NCI-H1930 (cell line): ENCODE measurements at places on chromosomes 2 and 18.

DNA sequence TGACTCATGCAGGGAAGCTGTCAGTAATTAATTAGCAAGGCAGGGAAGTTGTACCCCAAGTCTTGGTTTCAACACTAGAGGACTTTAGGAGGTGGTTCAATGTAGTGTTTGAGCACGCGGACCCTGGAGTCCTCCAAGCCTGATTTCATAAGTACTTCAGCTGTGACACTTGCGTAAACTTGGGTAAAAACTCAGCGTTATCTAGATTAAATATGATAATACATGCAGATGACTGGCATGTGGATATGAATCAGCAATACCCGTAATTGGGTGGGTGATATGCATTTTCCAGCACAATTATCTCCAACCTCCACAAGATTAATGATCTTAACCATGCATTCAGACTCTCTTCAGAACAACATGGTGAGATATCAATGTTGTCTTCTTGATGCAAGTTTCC lies 5.2 kb downstream of the UGT1A7 start:
- DNase-seq: no peak

DNA sequence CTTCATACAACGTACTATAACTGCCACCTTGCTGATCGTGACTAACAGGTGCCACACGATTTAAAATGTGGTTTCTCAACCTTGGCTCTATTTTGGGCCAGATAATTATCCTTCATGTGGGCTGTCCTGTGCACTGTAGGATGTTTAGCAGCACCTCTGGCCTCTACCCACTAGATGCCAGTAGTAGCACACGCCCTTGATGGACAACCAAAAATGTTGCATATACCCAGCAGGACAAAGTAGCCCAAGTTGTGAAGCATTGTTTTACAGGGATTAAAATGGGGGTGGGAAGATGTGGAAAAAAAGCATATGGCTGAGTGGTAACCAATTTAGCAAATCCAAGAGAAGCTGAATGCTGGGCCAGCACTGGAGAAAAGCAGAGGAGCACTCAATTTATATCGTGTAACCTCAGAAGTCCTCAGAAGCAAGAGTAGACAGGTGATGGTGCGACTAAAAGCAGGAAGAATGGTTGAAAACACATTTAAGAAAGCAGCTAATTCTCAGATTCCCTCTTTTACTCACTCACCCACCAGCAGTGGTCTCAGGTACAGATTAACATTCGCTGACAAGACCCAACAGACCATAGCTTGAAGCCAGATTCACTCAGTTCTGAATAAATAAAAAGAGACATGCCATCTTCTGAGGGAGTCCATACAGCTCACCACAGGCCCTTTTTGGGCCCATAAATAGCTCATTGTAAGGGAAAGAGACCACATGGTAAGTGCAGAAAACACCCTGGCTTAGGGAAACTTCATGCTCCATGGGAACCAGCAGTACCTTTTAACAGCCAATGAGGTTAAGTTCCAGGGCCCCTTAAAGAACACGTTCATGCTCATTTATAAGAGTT lies 50.6 kb downstream of the RAPH1 start:
- DNase-seq: no peak

DNA sequence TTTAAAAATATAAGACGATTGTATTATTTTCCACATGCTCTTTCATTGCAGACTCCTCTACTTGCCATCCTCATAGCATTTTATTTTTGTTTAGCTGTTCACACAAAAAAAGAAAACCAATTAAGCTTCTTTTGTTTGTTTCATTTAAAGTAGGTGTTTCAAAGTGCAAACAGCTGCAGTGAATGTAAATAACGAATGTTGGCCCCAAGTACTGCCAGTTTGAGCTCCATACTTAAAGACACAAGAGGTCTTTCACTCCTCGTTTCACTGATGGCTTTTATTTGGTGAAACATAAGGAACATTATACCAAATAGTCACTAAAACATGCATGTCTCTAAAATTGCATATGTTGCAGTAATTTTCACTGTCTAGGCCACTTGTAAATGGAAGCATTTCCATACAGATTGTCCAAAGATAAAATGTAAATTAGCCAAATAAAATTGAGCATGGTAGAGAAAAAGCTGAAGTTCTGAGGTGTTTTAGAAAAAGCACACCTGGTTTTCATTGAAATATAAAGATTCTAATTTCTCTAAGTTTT lies 253.4 kb downstream of the TMX3 start:
- DNase-seq: no peak

GRCh38 chr2:241469746-241470145 lies 38.6 kb downstream of the STK25 start:
- DNase-seq: no peak

GRCh38 chr2:34912084-34912483 lies 1313.0 kb upstream of the FAM98A start:
- no peak for DNase-seq

GRCh38 chr2:226583715-226584114 lies 215.9 kb downstream of the IRS1 start:
- DNase-seq: no peak

DNA sequence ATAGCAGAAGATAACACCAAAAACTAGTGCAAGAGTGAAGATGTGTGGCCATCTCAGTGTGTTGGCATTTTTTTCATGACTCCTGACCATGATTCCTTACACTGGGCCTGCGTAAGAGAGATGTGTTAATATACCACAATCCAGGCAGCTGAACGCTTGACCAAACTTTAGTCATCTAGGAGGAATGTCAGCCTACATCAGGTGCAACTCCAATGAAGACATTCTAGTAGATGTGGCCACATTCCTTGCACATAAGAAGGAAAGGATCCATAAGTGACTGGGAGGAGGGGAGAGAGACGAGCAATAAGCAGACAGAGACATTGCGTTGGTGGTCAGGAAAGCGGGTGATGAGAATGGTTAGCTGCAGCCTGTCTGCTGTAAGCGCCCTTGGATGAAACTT lies 42.6 kb downstream of the CYRIA start:
- DNase-seq: no peak

DNA sequence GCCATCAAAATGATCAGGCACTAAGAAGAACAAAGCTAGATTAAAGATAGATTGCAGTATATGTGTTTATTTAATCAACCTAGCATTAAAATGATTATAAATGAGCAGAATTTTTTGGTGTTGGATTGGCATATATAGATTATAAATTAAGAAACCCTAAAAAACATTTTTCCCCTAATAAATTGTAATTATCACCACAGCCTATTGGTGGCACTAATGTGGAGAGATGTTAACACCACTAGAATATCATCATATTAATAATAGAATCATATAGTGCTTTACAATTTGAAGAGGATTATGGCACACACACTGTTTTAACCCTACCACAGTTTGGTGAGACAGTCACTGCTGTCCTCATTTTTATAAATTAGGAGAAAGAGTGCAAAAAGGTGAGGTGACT lies 112.4 kb upstream of the RND3 start:
- no peak for DNase-seq

DNA sequence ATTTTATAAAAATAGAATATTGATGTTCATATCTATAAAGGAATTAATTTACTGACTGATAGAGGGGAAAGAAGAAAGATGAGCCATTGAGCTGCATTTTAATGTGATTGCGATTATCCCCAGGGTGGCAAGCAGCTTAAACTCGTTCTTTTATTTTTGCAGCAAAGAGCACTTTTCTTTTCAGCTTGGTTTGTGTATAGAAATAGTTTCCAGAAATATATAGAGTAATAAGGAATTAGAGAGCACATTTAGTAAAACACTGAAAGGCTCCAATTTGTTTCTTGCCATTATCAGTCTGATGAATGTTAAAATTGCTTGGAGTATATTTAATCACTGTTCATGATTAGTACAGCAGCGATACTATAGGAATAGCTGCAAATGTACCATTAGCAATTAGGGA lies 119.5 kb downstream of the MYO3B start:
- DNase-seq: no peak

- no peak for DNase-seq
Measured at GRCh38 chr18:33152376-33152775, 288.1 kb downstream of the CCDC178 start.

DNA sequence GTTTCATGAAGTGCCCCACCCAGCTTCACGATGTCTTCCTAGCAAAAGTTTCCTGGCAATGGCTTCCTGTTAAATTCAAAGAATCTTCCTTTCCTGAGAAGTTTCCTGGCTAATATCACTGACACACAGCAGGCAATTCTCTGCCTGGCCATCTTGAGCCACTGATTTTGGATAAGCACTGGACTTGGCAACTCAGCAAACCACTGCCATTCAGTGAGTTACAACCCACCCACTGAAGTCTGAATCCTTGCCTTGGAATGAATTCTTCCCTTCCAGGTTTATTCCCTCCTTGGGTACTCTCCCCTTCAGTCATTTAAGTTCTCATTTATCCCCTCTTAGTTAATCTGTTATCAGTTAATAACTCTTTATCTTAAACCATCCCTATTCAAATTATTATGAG lies 426.0 kb downstream of the MBD2 start:
- no peak for DNase-seq

DNA sequence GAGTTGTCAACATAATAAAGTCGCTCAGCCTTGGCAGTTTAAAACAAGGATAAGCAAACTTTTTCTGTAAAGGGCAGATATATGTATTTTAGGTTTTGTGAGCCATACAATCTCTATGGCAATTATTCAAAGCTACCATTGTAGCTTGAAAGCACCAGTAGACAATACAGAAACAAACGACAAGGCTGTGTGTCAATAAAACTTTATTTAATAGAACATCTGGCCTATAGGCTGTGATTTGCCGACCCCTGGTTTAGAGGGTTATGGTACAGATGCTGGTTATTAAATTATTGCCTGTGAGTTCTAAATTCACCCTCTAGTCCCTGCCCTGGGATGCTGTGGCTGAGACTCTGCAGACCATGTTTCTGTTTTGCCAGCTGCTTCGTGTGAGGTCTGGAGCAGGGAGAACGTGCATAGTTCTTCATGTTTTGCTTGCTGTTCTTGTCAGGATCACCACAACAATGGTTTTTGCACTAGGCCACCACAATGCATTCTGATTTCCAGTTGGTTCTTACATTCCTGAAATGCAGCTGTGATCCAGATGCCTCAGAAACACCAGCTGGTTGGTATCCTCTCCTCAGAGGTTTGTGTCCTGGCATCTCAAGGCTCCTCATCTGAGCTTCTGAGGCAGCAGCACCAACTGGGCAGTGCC lies 46.6 kb downstream of the ICOS start:
- no peak for DNase-seq

DNA sequence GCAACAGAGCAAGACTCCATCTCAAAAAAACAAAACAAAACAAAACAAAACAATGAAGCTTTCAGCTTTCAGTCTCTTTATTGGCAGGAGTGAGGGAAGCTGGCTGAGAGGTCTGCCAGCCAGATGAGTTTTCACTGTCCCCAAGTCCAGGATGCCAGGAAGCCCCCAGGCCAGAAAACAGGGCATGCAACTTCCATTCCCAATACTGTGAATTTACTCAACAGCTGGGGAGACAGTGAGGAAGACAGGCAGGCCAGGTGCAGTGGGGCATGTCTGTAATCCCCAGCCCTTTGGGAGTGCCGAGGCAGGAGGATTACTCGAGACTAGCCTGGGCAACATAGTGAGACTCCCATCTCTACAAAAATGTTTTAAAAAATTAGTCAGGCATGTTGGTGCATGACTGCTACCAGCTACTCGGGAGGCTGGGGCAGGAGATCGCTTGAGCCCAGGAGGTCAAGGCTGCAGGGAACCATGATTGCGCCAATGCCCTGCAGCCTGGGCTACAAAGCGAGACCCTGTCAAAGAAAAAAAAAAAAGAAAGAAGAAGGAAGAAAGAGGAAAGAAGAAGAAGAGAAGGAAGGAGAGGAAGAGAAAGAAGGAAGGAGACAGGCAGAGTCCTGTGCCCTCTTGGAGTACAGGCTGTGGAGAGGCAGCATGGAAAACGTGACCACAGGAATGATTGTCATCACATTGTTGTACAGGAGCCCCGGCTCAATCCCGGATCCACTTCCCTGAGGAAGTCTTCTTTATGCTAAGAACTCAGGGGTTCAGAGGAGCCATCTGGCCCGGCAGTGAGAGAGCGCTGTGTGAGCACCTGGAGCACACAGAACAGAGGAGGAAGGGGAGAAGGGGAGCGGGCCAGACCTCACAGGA lies 29.2 kb upstream of the POMC start:
- DNase-seq: no peak

- no peak for DNase-seq
Measured at GRCh38 chr2:25335971-25336370, 5.8 kb downstream of the DNMT3A start.

DNA sequence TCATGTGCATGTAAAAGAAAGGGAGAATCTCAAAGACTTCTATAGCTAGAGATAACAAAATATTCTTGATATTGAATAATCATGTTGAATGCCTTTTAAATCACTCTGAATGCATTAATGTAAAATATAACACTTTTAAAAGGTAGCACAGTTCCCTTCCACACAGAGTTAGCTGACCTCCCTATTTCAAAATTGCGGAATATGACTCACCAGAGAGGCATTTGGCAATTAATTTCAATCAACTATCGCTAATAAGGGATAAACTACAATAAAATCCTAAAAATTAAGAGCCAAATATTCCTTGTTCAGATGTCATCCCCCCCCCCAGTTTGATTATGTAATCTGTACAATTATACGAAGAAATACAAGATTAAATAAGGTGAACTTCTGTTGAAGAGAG lies 29.3 kb downstream of the ZC3H15 start:
- DNase-seq: no peak

DNA sequence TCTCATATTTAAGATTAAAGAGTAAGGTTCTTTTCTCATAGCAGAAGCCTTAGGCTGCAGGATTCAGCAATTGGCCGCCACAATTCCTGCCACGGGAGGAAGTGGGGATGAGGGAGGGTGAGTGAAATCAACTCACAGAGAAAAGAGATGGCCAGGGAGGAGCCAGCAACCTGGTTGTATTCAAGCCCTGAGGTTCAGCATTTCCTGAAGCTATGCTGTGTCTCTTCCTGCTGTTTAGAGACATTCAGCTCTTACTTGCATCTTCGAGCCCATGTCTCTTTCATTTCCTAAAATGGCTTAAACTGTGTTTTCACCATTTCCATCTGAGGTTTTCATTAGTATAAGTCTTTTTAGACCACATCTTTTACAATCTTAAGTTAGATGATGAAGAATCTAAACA lies 522.6 kb downstream of the CNTNAP5 start:
- no peak for DNase-seq

DNA sequence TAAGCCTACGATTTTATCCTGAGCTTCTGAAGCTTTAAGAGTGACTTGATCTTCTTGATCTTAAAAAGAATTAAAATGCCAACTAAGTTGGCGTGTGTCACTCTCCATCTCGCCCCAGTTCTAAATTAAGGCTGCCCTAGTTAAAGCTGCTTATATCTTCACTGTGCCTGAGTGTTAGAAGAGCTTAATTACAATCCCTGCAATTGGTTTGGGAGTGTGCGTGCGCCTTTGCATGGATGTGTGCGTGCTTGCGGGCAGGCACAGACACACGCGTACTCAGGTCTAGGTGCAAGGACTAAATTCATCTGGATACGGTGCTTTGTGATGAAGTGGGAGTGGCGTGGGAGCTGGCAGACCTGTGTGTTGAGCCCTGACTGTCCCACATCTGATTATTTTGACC lies 201.5 kb downstream of the FAM210A start:
- DNase-seq: no peak

GRCh38 chr2:18834341-18834740 lies 245.0 kb upstream of the NT5C1B start:
- no peak for DNase-seq
